ENCODE measurements at places on chromosomes 7 and 10. TPM values are rescaled to one million over a fixed set of nuclear protein-coding genes. Genes with fewer than 3 reads are reported as not detected.
A peak's percentile ranks its signal among the peaks of the same experiment; 100 is the strongest.

Gene CALHM1
- total RNA-seq: not detected

Gene NUTM2E
- total RNA-seq: not detected

Gene ZNF727
- total RNA-seq: not detected

Gene C7orf57
- total RNA-seq: 0.09 TPM

Gene EPO
- total RNA-seq: not detected

Gene HMX3
- total RNA-seq: not detected

Gene GNGT1
- not detected for total RNA-seq

Gene CPED1
- 30.0 TPM for total RNA-seq

Gene POLR3A
- 17.5 TPM for total RNA-seq

Gene ACTL6B
- total RNA-seq: not detected

Gene PRLHR
- not detected for total RNA-seq

Gene NODAL
- total RNA-seq: not detected

GRCh38 chr10:47183704-47184041 lies 116.3 kb upstream of the GDF10 start:
- peak; percentile 37 for DNase-seq

DNA sequence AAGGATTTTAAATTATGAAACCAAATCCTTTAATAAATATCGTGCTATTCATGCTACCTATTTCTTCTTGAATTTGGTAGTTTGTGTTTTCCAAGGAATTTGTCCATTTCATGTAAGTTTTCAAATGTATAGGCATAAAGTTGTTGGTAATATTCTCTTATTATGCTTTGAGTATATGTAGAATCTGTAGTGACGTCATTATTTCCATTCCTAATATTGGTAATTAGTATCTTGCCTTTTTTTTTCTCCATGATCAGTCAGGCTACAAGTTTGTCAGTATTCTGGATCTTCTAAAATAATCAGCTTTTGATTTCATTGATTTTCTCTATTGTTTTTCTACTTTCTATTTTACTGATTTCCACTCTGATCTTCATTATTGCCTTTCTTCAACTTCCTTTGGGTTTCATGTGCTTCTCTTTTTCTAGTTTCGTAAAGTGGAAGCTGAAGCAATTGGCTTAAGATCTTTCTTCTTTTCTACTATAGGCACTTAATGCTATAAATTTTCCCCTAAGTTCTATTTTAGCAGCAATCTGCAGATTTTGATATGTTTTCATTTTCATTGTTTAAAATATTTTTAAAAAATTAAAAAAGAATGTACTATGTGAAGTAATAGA lies 156.5 kb upstream of the HDAC9 start:
- DNase-seq: no peak

- DNase-seq: peak; percentile 11
Observed at GRCh38 chr10:20768843-20769242, 128.3 kb downstream of the NEBL start.

DNA sequence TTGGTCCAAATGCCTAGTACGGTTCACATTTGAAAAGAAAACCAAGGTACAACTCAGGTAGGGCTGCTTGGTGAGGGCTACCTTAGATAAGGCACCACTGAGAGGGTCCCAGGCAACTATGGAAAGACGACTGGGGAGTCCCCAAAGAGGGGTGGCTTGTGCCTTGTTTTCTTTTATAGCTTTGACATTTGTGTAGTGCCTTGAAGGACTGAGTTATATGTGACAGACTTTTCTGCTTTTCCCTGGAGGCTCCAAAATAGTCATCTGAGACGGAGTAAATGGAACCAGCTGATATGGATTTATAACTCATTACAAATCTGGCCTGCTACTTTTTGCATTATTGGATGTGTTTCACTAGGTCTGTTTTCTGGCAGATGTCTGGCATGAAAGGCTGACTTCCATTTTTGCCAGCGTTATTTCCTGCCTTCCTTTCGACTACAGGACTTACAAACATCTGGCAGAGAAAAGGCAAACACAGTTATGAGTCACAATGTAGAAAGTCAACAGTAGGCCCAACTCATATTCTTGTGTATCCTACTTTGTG lies 88.2 kb upstream of the IMMP2L start:
- DNase-seq: peak; percentile 80

DNA sequence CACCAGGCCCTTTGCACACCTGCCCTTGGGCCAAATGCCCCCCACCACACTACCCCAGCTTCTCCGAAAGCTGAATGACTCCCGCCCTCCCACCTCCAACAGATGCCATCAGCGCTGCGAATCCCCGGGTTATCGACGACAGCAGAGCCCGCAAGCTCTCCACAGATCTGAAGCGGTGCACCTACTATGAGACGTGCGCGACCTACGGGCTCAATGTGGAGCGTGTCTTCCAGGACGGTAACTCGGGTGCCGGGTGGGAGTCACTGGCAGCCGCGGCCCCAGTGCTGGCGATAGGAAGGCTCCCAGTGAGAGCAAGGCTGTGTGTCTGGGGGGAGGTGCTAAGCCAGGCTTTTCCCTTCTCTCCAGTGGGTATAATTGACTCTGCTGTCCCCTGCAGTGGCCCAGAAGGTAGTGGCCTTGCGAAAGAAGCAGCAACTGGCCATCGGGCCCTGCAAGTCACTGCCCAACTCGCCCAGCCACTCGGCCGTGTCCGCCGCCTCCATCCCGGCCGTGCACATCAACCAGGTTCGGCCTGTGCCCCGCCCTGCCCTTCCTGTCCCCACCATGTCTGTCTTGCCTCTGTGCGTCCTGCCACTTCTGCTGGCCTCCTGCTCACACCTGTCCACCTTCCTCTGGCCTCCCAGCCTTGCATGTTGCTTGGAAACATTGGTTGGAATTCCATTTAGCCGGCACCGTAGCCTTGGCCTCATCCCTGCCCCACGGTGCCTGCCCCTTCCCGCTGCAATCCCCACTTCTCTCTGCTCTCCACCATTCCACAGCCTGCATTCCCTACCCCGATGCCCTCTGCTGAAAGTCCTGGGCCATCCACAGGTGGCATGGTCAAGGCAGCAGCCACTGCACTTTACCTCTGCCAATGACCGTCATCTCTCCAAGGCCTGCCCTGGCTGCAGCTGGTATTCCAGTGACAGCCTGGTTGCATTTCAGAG lies 32.1 kb downstream of the AGAP3 start:
- no peak for DNase-seq

GRCh38 chr7:20038676-20039075 lies 178.5 kb downstream of the MACC1 start:
- no peak for DNase-seq

DNA sequence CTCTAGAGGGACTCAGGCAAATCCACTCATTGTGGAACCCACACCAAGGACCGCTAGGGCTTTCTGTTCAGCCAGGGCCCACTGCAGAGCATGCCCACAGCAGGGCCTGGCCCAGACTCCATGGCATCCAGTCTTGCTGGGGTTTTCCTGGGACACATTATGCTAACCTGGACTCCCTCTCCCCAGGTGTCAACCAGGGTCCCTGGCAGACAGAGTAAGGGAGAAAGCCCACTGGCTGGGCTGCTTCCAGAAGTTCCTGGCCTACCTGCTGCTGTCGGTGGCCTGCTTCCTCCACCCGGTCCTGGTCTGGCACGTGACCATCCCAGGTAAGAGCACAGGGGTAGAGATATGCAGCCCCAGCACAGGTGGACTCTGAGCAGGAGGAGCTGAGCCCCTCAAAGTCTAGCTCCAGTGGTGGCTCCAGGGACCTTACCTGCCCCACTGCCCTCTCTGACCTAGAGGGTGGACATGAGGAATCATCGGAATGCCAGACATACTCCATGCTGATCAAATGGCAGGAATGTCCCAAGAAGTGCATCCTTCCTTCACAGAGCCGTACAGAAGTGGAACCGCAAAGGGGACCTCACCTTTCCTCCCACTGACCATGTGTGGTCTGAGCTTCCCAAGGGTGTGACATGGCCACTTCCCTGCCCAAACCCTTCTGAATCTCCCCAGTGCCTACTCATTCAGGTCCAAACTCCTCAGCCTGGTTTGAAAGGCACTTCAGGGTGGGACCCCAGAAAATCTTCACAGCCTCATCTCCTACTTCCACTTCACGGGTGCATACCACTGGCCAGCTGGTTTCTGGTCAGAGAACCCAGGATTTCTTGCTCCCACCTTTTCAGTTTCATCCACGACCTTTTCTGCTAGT lies 22.5 kb downstream of the TMEM72 start:
- DNase-seq: no peak

DNA sequence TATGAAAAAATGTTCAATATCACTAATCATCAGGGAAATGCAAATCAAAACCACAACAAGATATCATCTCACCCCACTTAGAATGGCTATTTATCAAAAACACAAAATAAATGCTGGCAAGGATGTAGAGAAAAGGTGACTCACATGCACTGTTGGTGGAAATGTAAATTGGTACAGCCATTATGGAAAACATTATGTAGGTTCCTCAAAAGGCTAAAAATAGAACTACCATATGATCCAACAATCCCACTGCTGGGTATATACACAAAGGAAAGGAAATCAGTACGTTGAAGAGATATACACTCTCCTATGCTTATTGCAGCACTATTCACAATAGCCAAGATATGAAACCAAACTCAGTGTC lies 50.2 kb downstream of the CDK1 start:
- DNase-seq: peak; percentile 52

DNA sequence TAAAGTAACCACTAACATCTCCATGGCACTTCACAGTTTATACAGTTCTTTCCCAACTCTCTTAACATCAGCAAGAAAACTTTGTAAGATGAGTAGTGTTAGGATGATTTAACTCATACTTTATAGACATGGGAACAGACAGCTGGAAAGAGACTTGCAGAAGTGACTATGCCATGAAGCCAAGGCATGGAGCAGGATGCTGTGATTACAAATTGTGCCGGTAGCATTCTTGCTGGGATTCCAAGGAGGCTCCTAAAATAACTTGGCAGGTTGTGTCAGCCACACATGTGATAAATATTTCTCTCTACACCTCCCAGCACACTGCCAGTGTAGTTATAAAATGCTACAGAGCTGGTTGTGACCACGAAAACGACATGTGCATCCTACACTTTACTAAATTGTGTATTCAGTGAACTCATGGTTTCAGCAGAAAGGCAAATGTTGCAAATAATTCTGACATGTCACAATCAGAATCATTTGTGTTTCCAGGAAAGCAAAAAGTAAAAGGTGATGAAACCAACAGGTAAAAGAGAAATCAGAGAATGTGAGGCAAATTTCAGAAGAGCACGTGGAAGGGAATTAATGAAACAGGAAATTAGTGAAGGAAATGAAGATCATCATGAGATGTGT lies 5.6 kb upstream of the CYP3A4 start:
- no peak for DNase-seq

- no peak for DNase-seq
Observed at GRCh38 chr7:44073664-44074348, 8.4 kb upstream of the PGAM2 start.

- DNase-seq: no peak
Observed at GRCh38 chr10:8225187-8225586, 170.7 kb downstream of the GATA3 start.

DNA sequence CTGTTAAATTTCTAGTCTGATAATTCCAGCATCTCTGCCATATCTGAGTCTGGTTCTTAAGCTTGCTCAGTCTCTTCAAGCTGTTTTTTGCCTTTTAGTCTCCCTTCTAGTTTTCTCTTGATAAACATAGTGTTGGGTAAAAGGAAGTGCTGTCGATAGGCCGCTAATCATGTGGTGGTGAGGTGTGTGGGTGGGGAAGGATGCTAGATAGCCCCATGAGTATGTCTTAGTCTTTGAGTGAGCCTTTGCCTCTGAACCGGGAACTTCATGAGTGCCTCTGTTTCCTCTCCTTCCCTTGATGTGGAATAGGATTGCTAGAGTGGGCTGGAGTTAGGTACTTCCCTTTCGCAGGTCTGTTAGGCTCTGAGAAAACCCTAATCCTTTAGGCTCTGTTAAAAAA lies 441.8 kb downstream of the INHBA start:
- DNase-seq: peak; percentile 17

DNA sequence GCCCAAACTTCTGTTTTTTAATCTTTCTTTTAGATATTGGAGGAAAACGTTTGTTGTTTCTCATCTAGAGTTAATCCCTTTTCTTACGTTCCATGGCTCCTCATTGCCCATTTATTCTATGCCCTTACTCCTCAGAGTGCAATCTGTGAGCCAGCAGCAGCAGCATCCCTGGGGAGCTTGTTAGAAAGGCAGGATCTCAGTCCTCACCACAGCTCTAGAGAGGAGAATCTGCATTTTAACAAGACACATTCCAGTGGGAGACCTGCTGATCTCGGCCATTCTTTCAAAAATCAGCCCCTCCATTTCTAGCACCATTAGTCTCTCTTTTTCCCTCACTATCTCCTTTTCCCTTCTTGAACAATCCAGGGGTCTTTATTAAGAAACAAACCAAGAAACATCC lies 84.4 kb upstream of the NOBOX start:
- DNase-seq: no peak

GRCh38 chr7:157138101-157138423 lies 664 bp upstream of the UBE3C start:
- DNase-seq: peak; percentile 8

DNA sequence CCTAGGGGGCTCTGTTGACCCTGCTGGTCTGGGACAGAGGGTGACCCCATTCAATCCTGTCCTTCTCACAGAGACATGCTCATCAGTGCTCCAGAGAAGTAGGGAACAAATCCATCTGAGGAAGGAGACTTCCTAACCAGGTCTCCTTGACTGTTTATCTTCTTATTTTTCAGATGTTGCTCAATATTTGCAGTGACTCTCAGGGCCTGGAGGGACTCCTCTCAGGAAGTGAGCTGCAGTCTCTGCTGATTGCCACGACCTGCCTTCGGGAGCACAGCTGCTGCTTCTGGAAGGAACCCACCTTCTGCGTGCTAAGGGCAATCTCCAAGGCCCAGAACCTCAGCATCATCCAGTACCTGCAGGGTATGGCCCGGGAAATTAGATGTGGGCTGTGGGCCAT lies 41.0 kb downstream of the WDFY4 start:
- DNase-seq: no peak

DNA sequence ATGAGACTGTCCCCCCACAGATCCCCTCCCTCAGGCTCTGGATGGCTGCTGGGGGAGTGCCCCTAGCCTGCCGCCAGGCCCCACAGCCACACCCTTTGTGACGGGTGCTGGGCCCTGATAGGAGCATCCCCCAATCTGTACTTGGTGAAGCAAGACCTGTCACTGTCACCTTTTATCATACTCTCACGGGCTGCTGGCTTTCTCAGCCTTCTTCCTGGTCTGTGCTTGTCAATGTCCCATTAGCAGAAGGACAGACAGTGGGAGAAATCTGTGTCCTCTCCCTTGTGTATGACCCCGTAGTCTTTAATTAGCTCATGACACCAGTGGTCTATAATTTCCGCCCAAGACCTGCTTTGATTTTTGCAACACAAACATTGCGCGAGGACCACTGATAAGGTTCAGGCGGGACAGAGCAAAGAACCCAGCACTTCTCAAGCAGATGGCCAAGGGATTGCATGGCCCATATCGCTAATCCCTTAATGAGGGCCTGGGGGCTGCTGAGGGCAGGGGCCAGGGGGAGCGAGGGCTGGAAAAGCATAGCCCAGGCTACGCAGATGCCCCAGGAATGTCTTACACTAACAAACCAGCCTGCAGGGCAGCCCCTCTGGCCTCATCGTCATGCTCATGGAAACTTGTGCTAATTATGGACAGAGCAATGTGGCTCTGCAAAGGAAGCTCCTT lies 127.8 kb downstream of the PTPN20 start:
- no peak for DNase-seq

Measured in fibroblast of the aortic adventitia (primary cell).